ENCODE measurements at places on chromosomes 12 and 14. TPM values are rescaled to one million over a fixed set of nuclear protein-coding genes. Genes with fewer than 3 reads are reported as not detected.

The CRIP1 gene
- 0.68 TPM for total RNA-seq

The PLCZ1 gene
- total RNA-seq = not detected

The FOXG1 gene
- total RNA-seq = not detected

The PRPH gene
- total RNA-seq = not detected

The CLEC2A gene
- total RNA-seq = not detected

The RTN1 gene
- not detected for total RNA-seq

The IAPP gene
- total RNA-seq = not detected

The CLEC6A gene
- total RNA-seq = not detected

DNA sequence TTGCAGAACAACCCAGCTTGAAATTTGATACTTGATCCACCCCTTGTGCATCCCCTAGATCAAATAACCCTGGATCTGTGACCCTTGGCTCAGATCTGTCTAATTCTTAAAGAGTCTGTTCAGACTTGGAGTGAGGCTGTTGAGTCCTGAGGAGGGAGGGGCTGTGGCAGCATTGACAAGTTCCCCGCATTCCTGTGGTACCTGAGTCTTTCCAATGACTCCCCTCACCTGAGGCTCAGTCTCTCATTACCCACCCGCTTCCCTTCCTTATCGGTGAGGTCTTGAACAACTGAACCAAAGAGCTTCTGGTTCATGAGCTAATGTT is 16.1 kb upstream of the HDAC7 start:
- DNase-seq = no peak

DNA sequence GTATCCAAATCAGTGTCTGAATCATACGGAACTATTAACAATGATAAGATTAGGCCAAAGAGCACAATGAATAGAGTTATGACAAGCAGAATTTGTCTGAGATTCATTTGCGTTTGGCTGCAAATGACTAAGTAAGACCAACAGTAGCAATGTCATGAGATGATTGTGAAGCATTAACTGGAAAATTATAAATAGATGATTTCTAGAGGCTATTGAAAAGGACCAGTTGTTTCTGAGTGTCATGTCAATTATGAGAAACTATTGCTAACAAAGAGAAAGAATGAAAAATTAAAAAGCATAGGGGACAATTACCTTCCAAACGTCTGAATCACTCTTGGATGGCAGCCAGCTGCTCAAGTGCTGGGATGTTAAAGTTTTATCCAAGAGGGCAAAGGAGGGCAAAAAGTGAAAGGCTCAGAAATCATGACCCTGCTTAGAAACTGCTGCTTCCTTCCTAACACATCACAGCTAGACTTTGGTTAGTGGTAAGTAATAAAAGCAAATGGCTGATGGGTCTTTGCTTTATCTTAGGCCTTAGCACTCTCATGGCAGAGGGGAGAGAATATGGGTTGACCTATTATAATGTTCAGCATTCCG is 89.0 kb downstream of the AKAP6 start:
- DNase-seq = peak; percentile 87

DNA sequence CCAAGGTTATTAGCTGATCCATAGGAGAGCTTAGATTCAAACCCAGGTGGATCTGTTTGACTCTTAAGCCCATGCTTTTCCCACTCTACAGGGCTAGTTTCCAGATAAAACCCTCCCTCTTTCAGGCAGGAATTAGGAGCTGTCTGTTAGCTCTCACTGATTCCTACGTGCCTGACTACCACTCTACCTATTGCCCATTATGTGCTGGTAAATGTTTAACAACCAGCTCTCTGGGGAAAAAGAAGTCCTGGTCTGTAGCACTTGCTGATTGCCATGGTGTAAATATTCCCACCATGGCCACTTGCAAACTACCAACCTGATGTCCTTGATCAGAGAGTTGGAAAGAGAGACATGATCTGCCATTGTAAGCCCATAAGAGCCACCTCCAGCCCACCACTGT is 65.5 kb upstream of the BDKRB2 start:
- DNase-seq = no peak

DNA sequence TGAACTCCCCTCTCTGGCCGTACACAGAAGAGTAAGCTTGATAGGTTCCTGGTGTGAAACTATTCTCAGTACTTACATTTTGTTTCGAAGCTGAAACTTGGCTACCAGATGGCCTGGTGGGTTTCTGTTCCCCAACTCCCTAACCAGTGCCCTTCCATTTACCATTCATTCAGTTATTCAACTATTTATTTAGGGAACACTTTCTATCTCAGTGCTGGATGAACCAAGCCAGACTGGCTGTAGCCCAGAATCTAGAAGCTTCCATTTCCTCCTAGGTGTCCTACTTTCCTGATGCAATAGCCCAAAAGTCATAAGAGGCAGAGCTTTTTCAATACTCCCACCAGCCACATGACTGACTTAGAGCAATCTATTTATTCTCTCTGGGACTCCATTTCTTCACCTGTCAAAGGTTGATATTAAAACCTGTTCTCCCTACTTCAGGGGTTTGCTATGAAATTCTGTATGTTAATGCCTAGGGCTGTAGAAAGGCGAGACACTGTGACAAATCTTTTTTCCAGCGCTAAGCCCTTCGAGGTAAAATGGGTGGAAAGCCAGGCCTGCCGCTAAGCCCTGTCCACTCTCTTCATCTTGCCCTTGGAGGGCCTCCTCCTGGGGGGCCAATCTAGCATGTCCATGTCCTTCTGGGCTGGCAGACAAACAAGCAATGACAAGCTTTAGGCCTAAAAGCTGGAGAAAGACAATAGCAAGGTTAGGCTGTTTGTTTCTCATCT is 8.1 kb upstream of the IRF2BPL start:
- no peak for DNase-seq

- no peak for DNase-seq
Measured at GRCh38 chr12:60693019-60693626, 1097.3 kb downstream of the SLC16A7 start.

DNA sequence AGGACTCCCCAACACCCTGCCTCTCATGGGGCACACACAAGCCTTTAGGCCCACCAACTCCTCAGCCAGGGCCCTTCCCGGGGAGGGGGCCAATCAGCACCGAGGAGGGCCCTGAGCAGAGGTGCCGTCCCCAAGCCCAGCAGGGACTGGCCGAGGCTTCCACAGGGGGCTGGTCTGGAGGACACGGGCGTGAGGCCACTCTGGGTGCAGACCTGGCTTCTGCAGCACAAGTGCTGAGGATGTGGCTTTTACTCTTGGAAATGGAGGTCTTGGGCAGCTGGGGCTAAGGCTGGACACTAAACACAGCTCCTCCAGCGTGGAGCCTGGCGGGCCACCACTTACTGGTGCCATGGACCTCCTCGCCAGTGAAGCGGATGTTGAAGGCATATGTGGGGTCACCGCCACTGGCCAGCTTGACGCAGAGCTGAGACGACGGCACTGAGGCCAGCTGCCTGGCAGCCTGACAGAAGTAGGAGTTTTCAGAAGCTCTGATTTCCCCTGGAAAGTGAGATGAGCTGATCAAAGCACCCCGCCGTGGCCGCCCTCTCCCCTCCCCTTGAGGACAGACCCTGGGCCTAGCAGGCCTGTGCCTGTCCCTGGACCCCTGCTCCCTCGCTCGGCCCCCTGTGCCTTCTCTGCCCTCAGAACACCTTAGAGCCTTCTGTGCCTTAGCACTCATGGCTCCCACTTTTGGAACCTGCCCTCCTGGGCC is 44.0 kb downstream of the TRAFD1 start:
- DNase-seq = no peak

DNA sequence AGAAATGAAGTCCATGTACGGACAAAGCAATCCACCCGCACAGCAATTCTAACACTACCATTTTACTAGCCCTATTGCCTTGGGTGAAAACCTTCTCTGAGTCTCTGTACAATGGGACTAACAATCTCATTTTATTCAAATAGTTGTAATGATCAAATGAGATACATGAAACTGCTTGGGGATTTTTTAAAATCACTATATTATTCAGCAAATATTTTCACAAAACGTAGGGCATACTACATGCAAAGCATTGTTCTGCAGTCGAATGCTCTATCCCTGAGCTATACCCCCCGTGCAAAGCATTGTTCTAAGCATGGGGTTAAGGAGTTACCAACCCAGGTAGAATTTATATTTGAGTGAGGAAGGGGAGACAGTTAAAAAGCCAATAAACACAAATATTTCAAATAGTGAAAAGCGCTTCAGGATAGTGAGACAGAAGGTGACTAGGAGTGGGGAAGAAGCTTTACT is 554 bp upstream of the ATF7 start:
- DNase-seq = no peak

DNA sequence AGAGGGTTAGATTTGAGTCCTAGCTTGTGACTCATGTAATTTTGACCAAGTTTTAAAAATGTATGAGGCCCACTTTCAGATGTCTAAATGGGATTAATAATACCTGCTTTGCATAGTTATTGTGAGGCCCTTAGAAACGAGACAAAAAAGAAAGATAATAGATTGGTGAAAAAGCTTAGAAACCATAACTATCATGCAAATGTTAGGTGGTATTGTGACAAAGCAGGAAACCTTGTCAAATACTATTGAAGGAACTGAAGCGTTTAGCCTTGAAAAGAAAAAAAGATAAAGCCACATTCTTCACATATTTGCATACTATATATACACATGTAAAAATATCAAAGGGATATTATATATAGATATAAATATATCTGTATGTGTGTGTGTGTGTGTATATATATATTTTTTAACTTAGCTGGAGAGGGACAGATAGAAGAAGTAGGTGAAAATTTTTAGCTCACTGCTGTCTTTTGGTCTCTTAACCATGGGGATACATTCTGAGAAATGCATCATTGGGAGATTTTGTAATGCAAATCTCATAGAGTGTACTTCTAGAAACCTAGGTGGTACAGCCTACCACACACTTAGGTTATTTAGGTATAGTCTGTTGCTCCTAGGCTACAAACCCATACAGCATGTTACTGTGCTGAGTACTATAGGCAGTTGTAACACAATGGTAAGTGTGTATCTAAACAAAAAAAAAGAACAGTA is 270.3 kb downstream of the CCDC91 start:
- no peak for DNase-seq

GRCh38 chr12:46269429-46270241 is 792 bp upstream of the SLC38A1 start:
- DNase-seq = peak; percentile 43

- peak; percentile 10 for DNase-seq
Measured at GRCh38 chr12:47900131-47901062, 4.4 kb downstream of the VDR start.

- peak; percentile 65 for DNase-seq
Measured at GRCh38 chr12:19959353-19959752, 409.0 kb upstream of the PDE3A start.

- DNase-seq = no peak
Measured at GRCh38 chr14:42378880-42379279, 772.2 kb downstream of the LRFN5 start.

GRCh38 chr12:94049718-94050117 is 98.7 kb upstream of the PLXNC1 start:
- no peak for DNase-seq

DNA sequence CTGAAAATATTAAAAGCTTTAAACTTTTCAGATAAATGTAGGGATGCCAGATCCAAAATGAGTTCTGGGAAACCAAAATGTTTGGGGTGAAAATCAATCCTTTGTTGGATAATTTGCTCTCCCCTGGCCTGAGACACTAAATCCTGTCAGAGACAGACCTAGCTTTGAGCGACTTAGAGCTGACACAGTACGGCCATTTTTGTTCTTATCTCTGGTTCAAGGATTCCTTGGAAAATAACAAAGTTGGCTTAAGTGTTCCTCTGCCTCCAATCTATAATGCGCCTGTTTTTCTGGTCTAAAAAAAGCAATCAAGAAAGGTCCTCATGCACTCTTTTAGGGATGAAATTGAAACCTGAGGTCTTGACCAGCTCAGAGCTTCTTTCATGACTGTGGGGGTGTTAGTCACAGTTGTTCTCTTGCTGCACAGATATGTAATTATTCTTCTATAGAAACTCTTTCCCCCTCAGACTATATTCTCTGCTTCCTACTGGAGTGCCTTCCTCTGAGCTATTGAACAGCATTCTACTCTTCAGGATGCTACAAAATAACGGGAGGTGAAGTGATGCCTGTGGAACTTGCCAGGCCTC is 52.3 kb upstream of the EGLN3 start:
- DNase-seq = no peak

DNA sequence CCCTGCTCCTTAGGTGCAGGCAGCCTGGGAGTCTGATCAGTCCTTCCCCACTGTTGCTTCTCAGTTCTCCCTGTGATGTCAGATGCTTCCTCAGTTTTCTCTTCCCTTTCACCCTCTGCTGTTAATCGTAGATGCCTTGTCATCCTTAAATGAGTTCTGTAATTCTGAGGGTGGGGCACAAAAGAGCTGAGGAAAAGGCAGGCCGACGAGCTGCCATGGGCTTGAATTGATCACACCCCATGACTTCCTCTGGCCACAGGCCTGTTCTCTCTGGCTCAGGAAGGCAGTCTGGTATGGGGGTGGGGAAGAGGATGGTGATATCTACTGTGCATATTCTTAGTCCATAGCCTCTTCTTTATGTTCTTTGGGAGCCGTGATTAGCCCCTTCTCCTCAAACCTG is 5.2 kb upstream of the AP1G2 start:
- DNase-seq = no peak

- DNase-seq = no peak
Measured at GRCh38 chr12:47017901-47018475, 61.4 kb upstream of the PCED1B start.

GRCh38 chr14:24256960-24257359 is 6.0 kb downstream of the TGM1 start:
- DNase-seq = no peak

- DNase-seq = no peak
Measured at GRCh38 chr12:17192721-17193120, 586.8 kb upstream of the LMO3 start.

DNA sequence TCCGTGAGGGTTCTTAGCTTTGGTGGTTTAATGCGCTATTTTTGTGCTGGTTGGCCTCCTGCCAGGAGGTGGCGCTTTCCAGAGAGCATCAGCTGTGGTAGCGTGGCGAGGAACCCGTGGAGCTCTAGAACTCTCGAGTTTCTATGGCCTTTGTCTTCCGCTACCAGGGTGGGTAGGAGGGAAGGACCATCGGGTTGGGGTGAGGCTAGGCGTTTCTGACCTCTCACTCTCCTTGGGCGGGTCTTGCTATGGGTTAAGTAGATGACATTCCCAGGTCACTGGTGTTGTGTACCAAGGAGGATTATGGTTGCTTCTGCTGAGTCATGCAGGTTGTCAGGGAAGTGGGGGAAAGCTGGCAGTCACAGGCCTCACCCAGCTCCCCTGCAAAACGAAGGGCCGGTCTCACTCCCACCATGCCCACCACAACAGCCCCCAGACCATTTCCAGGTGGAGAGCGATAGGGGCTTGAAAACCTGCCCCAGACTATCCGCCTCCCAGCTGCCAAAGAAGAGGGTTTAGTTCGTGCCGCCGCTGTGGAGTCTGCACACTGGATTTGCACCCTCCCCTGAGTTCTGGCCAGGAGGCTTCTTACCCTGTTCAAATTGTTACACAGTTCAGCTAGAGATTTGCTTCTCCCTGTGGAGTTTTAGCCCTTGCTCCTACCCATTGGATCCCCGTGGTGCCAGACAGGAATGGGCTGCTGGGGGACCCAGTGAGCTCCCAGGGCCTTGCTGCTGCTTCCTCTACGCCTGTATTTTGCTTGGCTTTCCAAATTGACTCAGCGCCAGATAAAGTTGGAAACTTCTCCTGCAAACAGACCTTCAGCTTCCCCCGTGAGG is 21.9 kb downstream of the RNFT2 start:
- no peak for DNase-seq

Measured in dermis blood vessel endothelial cell (primary cell).